ENCODE measurements at places on chromosomes 5 and 9. TPM values are rescaled to one million over a fixed set of nuclear protein-coding genes. Genes with fewer than 3 reads are reported as not detected.

The TUSC1 gene
- total RNA-seq, result 21.4 TPM

The SMIM33 gene
- total RNA-seq, result not detected

The MYMK gene
- total RNA-seq, result not detected

The SLC25A2 gene
- 0.43 TPM for total RNA-seq

The GCNT1 gene
- 1.1 TPM for total RNA-seq

The LCN1 gene
- not detected for total RNA-seq

GRCh38 chr5:143311428-143311827 lies 92.1 kb downstream of the NR3C1 start:
- no peak for DNase-seq

DNA sequence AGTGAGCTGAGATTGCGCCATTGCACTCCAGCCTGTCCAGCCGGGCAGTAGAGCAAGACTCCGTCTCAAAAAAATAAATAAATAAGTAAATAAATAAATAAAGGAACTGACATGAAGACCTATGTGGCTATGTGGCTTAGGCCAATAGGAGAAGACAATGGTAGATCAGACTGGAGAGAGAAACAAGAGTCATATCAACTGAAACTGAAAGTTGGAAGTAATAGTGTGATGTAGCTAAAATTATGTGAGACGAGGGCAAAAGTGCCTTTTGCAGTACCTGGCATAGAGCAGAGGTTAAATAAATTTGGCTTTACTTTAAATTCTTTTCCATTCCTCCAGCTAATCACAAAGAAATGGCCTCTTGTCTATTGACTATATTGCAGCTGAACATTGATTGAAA lies 7.3 kb downstream of the FBP2 start:
- DNase-seq, result no peak

GRCh38 chr9:136044207-136044970 lies 50.7 kb downstream of the NACC2 start:
- DNase-seq, result no peak

GRCh38 chr9:107674721-107675277 lies 185.2 kb upstream of the KLF4 start:
- no peak for DNase-seq

GRCh38 chr9:131773911-131774379 lies 34.1 kb upstream of the RAPGEF1 start:
- DNase-seq, result peak; percentile 59

- peak; percentile 41 for DNase-seq
Observed at GRCh38 chr9:33354651-33355211, 47.6 kb downstream of the AQP7 start.

GRCh38 chr9:107547303-107547702 lies 57.7 kb upstream of the KLF4 start:
- no peak for DNase-seq

DNA sequence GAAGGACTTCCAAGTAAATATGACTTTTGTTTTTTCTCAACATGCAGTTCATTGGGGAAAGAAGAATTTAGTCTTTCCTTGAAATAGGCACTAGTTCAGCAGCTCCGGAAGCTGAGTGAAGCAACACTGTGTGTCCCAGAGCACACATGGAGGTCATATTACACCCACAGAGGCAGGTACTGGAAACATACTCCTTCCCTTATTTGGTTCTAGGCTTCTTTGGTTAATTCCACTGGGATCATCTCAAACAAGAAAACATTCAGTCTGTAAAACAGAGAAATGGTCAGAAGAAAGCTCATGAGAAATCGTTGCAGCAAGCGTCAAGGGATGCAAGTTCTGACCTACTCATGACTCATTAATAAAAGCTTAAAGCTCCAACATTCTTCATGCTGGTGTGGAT lies 175.1 kb upstream of the PCSK5 start:
- no peak for DNase-seq

DNA sequence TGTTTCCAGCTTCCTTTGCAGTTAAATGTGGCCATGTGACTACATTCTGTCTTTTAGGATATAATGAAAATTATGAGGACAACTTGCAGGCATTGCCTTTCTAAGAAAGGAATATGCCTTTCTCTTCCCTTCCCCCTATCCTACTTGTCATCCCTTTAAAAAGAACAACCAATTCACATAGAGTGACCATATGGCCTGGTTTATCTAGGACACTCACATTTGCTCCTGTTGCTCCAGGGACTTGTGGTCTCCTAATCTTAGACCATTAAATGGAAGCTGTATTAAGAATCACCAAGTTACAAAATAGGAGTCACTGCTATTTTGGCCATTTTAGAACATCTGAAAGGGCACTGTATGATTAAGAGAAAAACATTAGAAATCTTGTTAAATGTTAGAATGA lies 520.3 kb downstream of the DTWD2 start:
- DNase-seq, result no peak

DNA sequence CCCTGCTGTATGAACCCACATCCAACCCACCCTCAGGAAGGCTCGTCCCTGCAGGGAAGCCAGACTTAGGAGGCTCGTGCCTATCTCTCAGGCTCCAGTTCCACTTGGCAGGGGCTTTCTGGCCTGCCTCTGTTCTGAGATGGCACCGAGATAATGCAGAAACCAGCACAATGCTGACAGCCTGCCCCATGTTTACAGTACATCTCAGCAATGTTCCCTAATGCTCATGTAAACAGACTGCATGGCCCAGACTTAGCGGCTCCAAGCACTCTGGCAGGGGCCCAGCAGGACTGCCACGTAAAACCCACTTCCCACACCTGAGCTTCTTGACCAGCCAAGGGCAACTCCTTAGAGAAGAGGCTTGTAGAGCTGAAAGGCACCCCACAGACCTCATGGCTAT lies 499.5 kb upstream of the BRINP1 start:
- no peak for DNase-seq

DNA sequence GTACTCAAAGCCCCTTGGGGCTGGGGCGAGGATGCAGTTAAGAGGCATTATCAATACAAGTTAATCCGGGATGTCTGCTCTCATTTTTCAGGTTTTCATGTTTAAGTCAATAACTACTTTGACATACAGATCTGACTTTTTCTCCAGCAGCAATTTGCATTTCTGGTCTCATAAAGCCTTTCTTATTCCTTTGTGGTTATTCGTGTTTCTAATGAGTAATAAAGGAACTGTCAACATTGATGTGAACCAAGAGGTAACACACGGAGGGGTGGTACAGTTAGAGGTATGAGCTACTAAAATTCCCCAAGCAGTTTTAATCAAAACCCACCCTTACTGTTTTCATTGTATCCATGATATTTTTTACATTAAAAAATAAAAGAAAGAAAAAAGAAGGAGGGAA lies 138.0 kb upstream of the NFIB start:
- no peak for DNase-seq

GRCh38 chr5:146599261-146599660 lies 83.3 kb upstream of the GPR151 start:
- DNase-seq, result no peak

DNA sequence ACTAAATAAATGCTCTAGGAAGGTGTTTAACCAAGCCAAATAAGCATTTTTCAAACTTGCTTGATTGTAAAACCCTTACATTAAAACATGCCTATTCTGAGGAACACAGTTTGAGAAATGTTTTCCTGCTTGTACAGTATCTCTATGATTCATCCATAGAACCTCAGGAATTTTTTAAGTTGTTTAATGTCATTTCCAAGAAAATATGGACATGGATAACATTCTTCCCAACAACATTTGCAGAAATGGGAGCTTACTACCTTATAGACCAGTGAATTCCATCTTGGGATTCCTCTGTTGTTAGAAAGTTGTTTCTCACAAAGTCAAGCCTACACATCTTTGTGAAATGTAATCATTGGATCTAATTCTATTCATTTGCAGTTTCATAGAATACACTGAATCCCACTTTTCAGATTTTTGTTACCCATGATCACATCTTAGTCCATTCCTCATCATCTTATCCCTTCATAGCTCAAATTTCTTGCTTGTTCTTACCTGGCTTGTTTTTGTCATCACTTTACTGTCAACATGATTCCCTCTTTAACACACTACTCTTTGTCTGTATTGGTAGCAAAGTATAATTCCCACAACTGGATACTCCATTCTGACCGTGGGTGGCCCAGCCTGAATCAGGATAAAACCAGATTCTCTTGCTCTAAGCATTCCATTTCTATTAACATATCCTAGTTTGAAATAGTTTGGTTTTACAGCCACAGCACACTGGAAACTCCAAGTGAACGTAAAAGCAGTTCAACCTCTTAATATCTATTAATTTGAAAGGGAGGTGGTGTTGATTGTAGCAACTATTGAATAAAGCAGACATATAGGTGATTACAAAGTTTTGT lies 49.4 kb upstream of the PAPPA start:
- no peak for DNase-seq

- DNase-seq, result no peak
Observed at GRCh38 chr9:114770991-114771390, 34.8 kb downstream of the TNFSF15 start.

DNA sequence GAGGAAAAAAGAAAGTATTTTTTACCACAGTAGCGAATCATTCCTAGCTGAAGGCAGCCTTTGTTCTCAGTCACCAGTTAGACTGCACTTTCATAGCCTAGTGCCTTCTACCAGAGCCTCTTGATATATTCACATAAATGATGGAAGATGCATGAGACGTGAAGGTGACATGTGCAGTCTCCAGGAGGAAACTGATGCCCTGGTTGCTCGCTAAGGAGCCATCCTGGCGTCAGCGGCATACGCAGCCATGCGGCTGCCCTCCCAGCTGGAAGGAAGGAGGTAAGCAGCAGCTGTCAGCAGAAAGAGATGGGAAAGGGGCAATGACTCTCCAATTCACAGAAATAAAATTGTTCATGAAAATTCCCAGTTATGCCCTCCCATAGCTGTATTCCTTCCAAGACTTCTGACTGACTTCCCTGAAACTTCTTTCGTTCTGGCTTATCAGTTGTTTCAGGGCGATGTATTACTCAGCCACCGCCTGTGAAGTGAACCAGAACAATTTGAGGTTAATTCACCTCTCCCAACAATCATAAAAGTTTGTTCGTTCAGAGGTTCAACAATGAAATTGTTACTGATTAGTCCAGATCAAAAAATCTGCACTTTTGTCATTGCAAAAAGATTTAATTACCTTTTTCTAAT lies 331.2 kb downstream of the NR2F1-AS1 start:
- DNase-seq, result no peak

GRCh38 chr5:2381861-2382260 lies 369.6 kb downstream of the IRX2 start:
- no peak for DNase-seq

DNA sequence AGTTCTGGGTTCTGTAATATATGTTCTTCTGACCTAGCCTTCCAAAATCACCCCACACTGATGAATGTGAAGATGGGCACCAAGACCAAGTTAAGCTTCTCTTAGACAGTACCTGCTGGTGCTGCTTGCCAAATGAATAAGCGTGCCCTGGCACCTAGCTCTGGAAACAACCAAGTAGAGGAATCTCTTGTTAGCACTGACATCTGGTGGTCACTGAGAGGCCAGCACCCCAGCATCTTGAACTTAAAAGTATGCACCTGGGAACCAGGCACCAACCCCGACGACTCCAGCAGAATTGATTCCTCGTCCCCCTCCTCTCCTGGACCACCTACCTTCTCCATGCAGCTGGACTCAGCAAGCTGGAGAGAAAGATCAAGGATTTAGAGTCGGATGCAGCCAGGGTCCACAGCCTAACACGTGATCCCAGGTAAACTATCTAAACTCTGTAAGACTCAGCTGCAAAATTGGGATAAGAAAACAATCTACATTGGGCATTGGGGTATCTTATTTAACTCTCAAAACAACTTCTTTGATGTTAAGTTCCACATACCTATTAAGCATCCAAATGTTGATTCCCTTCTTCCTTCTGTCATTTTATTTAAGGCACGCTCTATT lies 89.8 kb downstream of the SLC1A3 start:
- DNase-seq, result peak; percentile 37

DNA sequence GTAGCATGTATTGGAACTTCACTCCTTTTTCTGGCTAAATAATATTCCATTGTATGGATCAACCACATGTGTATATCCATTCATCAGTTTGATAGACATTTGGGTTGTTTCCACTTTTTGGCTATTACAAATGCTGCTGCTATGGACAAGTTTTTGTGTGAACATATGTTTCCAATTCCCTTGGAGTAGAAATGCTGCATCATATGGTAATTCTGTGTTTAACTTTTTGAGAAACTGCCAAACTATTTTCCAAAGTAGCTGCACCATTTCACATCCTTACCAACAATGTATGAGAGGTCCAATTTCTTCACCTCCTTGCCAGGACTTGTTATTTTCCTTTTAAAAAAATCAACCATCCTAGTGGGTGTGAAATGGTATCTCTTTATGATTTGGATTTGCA lies 8.4 kb downstream of the FRRS1L start:
- no peak for DNase-seq

DNA sequence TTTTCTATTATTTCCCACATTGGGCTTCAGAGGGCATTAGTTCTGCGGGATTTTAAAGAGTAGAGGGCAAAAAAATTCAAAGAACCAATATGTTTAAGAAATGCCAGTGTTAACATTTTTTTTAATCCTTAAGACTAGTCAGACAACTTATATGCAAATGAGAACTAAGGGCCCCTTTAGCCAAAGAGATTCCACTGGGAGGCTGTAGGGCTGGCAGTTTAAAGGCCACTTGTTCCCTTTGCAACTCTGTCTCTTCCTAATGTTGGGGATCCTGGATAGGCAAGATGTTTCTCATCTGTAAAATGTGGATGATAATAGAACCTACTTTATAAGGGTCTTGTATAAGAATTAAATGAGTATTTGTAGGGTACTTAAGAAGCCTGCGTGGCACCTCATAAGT lies 1395.9 kb downstream of the PTPRD start:
- DNase-seq, result no peak

GRCh38 chr5:172875505-172876279 lies 41.6 kb downstream of the ERGIC1 start:
- no peak for DNase-seq

GRCh38 chr5:88279584-88279983 lies 10.9 kb upstream of the TMEM161B start:
- DNase-seq, result no peak

DNA sequence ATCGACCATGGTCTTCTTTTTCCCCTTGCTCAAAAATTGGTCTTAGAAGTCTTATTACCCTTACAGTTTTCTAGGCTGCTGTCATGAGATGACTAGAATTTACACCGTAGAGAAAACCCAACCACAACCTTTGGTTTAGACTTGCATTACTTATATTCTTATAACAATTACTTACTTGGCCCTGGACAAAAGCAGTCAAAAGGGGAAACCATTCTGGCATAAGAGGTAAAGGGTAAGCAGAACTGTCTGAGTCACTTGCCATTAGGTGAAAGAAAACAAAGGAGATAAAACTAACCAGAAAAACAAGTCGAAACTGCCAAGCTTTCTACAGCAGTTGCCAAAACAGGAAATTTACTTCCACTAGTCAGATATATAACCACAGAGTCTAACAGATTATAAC lies 17.9 kb downstream of the TMEM245 start:
- DNase-seq, result no peak

GRCh38 chr9:129177443-129177790 lies 644 bp downstream of the IER5L start:
- DNase-seq, result no peak

GRCh38 chr9:135369412-135369990 lies 110.1 kb upstream of the PPP1R26 start:
- DNase-seq, result no peak

DNA sequence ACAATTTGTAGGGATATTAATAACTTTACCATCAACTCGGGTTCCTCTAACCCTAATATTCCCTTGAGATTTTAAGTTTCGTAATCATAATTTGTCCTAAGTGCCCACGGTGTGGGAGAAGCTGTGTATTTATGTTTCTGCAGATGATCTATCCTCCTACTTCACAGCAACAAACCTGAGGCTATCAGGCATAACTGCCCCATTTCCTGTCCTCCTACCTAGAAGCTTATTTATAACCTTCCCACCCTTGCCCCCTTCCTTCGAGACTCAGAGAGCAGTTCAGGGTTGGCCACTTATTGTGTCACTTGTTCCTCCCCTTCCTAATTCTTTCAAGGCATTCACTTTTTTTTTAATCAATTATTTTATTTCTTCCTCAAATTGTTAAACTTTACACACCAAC lies 29.6 kb upstream of the LCP2 start:
- no peak for DNase-seq
